LoVo (cell line): ENCODE measurements at places on chromosomes 7 and 10.

GRCh38 chr10:16949816-16950215, 132.6 kb upstream of the RSU1 start:
- DNase-seq: no peak

DNA sequence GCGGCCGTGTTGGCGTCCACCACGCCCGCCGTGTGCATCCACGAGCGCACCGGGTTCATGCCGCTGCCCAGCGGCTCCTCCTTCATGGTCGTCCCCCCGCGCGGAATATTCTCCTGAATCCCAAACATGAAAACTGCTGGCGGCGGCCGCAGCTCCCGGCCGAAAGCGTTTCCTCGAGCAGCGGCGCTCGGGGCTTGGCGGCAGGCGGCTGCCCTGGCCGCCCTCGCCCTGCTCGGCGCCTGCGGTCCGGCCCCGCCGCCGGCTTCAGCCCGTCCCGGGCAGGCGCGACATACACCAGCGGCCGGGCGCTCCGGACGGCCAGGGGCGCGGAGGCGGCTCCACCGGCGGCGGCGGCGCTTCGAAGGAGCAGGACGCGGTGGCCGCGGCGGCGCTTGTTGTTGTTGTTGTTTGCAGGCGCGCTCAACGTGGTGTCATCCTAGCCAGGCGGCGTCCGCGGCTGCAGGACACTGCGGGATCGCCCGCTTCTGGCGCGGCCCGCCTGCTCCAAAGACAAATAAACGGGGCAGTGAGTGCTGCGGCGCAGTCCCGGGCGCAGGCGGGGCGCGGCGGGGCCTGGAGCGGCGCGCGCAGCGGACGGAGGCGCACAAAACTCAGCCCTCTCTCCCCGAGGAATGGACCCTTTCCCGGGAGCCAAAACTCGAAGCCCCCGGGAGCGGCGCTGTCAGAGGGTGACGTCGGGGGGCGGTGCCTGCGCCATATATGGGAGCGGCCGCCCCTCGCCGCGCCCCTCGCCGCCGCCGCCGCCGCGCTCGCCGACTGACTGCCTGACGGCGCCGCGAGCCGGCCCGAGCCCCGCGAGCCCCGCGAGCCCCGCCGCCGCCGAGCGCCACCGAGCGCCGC, at the start of gene EBF3:
TSS of gene EBF3 (minus strand) at position 634 of the 861 bp plus-strand sequence. CDS start at position 128, 506 bp downstream.
- peak; percentile 72 for DNase-seq

GRCh38 chr7:121395494-121395960, 581 bp downstream of the FAM3C start:
- peak; percentile 91 for DNase-seq

GRCh38 chr10:71974489-71975021, 10.4 kb downstream of the CHST3 start:
- DNase-seq: peak; percentile 56

DNA sequence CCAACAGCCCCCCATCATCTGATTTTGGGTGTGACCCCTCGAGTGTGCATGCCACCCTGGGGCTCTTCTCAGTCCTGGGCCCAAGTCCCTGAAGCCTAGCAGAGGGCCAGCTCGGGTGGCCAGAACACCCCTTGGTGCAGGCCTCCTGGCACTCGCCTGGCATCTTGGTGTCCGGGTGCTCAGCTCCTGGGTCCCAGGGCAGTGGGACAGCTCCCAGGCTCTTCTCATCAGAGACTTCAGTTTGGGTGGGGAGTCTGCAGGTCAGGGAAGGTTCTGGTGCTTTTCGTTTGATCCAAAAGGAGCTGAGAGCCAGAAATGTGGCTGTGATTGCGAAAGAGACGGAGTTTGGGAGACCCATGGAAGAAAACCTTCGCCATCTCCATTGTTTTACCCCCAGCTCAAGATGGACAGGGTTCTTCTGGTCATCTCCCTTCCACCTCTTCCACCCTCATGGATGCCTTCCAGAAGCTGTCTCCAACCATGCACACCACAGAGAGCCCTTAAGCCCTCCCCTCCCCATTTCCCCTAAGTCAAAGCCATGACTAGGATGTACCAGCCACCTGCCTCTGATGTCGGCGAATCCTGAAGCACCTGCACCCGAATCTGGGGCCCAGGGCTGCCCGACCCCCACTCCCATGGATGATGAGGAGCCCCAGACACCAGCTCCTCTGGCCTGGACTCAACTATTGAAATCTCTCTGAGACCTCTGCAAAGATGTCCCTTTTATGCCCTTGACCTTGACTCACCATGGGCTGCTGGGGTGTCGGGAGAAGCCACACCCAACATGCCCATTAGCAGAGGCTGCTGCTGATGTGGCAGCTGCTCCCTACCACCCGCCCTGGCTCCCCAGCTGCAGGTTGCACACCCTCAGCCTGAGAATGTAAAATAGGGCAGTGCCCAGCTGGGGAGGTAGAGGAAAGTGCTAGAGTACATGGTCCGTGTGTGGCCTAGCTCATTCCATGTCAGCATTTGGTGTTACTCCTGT, 55.3 kb downstream of the ADCYAP1R1 start:
- no peak for DNase-seq

GRCh38 chr7:24825931-24826661, 68.8 kb upstream of the GSDME start:
- peak; percentile 95 for DNase-seq

DNA sequence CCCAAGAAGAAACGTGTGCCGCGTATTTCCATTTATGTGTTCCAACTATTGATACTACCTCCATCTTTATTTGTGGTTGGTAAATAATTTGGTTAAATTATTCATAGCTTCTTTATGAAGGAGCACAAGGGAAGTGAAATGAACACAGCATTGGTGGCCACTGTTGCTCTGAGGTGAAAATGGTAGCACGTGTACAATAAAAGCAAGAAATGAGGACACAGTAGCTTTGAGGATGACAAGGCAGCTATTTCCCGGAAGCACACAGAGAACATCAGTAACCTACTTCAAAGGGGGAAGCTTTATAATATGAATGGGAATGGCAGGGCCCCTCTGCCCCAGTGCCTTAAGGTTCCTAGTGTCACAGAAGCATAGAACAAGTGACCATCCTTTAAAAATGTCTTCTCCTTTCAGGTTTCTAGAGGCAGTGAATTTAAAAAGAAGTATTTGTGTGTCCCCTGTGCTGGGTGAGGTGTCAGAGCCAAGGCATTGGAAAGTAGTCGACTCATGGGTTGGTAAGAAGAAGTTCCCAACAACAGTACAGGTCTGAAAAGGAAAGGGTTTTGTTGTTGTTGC, 78.8 kb downstream of the SGMS1 start:
- DNase-seq: no peak

DNA sequence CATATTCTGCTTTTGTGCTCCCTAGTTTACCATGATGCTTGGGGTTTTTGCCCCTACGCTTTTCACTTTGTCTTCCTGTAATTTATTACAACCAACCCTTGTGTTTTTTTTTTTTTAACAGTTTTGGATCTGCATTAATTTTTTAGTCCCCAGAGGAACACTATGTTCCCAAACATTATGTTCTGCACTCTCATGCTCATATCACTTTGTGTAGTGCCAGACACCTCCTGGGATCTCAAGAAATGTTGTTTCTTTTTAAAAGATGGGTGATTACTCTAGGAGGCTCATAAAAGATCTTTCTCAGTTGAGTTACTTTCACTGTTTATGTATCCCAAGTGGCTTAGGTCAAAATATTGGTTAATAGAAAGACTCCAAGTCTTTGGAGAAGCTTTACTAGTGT, 116.2 kb upstream of the MKLN1 start:
- DNase-seq: no peak

GRCh38 chr10:63819753-63820329, 298.6 kb downstream of the REEP3 start:
- peak; percentile 61 for DNase-seq

DNA sequence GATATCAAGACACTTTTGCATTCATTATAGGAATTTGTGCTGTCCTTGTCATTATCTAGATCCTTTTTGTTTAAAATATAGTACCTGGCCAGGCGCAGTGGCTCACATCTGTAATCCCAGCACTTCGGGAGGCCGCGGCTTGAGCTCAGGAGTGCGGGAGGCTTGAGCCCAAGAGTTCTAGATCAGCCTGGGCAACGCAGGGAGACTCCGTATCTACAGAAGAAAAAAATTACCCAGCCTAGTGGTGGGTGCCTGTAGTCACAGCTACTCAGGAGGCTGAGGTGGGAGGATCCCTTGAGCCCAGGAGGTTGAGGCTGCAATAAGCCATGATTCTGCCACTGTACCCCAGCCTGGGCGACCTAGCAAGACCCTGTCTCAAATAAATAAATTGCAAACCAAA, 621 bp upstream of the MORN4 start:
- DNase-seq: peak; percentile 32
